NCI-H1092 (cell line): ENCODE measurements at places on chromosomes 5 and 9.

GRCh38 chr9:137226338-137227053, 806 bp upstream of the RNF224 start:
- DNase-seq: no peak

DNA sequence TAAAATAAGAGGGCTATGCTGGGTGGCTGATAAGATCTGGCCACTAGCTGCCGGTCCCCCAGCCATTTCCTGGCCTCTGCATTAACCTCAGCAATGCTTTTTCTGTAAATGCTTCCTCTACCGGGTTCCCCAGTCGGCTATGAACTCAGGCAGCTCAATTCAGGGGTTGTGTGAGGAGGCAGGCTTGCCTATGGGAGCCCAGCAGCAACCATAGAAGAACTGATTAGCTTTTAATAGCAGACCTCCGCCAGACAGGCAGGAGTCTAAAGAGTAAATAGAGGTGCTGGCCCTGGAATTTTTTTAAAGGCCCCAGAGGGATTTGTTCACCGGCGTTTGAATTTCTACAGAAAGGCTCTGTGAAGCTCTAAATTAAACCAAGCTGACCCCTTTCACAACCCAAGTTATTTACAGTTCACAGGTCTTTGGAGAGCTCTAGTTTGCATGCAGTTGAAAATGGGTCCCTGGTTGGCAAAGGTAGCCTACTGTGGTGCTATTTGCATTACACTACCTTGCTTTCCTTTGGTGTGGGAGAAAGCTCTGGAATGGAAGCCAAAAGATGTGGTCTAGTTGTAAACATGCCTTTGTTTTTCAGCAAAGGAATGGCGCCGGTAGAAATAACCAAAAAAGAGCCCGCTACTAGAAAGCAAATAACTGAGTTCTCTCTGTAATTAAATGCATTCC, 289.7 kb upstream of the SEMA6A start:
- no peak for DNase-seq

DNA sequence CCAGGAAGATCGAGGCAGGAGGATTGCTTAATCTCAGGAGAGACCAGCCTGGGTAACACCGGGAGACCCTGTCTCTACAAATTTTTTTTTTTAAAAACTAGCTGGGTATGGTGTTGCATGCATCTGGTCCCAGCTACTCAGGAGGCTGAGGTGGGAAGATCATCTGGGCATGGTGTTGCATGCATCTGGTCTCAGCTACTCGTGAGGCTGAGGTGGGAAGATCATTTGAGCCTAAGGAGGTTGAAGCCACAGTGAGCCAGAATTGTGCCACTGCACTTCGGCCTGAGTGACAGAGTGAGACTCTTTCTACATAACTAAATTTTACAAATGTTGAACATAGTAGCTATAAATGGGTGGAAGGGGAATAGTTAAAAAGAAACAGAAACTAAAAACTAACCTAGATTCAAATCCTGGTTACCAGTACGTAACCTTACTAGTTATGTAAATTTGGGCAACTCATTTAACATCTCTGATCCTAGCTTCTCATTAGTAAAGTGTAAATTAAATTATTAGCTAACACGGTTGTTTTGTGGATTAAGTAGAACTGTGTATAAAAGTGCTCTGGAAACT, 41.7 kb downstream of the TMEM161B start:
- DNase-seq: no peak

GRCh38 chr5:97553604-97554452, 370.8 kb upstream of the RIOK2 start:
- DNase-seq: no peak

DNA sequence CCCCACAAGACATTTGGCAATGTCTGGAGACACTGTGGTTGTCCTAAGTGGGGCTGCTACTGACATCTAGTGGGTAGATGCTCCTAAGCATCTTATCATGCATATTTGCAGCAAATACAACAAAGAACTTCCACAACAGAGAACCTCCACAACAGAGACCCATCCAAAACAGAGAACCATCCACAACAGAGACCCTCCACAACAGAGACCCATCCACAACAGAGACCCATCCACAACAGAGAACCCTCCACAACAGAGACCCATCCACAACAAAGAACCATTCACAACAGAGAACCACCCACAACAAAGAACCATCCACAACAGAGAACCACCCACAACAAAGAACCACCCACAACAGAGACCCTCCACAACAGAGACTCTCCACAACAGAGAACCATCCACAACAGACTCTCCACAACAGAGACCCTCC, 32.8 kb downstream of the ARPC5L start:
- no peak for DNase-seq

GRCh38 chr5:90985341-90985740, 397.8 kb downstream of the ARRDC3 start:
- DNase-seq: no peak

DNA sequence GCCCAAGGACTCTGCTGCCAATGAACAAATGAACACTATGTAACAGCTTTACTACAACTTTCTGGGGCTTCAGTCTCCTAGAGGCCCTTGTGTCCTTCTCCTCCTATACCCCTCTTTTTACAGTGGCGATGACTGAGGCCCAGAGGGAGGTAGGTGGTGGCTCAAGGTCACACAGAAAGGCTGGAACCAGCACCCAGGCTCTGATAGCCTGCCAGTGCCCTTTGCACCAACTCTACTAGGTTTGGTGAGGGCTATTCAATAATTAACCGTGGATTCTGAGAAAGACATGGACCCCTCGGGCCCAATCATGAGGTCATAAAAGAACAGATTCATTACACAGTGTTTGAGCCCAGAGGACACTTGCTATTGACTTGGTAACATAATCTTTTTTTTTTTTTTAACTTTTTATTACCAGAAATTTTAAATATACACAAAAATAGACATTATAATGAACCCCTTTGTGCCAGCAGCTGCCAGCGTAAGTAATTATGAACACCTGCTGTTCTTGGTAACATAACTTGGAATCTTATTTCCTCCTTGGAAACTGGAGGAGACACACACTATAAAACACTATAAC, 6.1 kb upstream of the ALDH1B1 start:
- no peak for DNase-seq

DNA sequence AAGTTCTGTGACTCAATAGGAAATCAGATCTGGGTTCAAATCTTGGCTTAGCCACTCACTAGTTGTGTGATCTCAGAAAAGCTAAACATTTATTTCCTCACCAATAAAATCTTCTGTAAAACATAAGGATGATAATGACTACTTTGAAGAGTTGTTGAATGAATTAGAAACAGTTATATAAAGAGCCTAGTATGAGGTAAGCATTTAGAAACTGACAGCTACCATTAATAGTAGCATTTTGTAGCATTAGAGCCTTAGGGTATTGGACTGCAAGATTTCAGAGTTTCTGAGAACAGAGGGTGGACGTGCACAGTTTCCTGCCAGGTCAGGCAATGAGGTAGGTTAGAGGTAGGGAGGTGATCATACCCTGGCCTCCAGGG, 293.2 kb downstream of the CWC27 start:
- no peak for DNase-seq

DNA sequence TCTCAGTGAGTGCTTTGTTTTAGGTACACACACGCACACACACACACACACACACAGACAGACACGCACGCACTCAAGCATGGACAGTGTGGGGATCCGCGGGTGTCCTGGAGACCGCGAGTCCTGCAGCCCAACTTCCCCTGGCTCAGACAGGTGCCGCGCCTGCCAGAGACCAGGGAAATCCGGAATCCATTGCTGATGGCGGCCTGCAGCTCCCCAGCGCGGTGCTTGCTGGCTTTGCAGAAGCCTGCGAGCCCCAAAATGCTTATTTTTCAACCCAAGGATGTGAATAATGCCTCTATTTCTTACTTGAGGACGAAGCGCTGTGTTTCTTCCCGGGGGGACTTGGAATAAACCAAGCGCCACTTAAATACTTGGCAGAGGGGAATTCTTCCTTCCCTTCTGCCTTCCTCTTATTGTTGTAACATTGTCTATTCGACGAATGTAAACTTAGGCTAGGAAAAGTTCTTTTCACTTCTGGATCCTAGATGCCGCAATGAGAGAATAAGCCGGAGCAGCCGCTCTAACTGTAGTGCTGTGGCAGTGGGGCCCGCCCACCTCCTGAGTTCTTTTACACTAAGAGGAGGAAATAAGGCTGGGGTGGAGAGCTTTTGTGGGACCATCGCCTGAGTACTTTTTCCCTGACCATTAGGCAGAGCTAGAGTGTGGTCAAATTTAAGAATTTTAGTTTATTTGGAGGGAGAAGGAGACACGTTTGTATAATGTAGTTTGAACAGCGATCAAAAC, 802 bp downstream of the ITGA2 start:
- no peak for DNase-seq
